GM23338 (cell line): ENCODE measurements at places on chromosomes 16 and 17. TPM values are rescaled to one million over a fixed set of nuclear protein-coding genes. Genes with fewer than 3 reads are reported as not detected.

DNA sequence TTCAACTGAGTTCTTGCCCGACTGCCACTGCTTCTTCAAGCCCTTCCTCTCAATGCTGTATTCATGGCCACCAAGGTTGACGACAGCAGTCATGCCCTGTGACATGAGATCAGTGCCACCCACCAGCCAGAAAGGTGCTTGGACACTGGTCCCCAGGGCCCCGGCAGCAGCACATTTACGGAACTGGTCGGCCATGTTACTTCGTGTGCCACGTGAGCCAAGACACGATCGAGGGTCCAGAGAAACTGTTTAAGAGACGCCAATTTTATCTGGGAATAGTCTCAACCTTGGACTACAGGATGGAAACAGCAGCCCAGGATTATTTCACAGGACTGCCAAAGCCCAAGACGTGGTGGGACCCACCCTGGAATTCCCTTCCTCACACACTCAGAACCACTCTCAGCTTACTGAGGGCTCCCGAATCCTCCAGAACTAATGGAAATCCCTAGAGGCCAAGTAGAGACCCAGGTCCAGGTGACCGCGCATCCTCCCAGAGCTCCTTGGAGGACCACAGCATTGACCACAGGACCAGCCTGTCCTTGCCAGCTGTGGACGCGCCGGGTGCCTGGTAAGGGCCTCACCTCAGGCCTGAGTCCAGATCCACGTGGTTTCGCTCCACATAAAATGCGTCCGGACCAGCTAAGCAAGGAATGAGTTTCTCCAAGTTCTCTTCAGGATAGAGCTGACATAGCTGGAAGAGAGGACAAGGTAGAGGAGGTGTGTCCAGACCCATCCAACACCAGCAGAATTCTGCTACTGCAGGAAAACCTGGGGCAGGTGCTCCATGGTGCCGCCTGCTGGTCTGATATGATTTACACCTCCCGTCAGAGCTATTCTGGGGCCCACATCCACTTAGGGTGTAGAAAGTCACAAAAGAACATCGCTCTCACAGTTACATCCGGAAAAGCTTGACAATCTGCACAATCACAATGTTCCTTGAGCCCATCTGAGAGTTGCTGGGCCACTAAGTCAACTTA, 28.2 kb downstream of the MAP1LC3B start:
- peak; percentile 49 for DNase-seq
- no peak overlapping the region for H3K4me3 ChIP-seq
- H3K36me3 ChIP-seq = peaks cover 3% of the 10 kb centered on the region; the same call in 1 of the 2 replicates
- no peaks in the 10 kb centered on the region for H3K27me3 ChIP-seq
- H3K4me1 ChIP-seq = peaks cover 7% of the 10 kb centered on the region

DNA sequence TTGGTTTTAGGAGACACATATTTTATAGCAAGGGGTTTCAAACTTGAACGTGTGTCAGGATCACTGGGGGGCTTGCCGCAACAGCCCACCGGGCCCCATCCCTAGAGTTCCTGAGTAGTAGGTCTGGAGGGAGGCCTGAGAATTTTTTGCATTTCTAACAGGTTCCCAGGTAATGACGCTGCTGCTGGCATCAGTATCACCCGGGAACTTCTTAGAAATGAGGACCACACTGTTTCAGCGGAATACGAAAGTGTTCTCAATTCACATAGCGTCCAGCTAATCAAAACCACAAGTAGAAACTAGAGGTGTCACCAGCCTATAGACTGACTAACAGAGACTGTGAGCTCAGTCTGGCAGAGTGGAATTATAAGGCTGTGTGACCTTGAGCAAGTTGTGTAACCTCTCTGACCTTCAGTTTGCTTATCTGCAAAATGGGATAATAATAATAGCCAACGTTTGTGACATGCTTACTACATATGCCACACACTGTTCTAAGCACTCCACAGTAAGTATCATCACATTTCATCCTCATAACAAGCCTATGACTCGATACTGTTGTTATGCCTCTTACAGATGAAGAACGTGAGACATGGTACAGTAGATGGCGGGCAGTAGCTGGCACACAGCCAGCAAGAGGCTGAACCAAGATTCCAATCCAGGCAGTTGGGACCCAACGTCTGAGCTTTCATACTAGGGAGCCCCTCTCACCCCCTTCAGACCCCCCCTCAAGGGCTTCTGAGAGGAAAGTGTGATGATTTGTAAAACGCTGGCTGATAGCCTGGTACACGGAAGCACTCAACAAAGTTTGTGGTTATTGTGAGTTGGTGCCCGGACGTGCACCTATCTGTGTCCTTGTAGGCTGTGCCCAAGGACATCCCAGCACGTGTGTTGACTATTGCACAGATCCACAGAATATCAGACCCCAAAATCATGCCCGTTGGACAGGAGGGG, 4.6 kb upstream of the ICAM2 start:
- no peaks in the 10 kb centered on the region for H3K36me3 ChIP-seq
- no peak overlapping the region for H3K27ac ChIP-seq
- no peaks in the 10 kb centered on the region for H3K4me1 ChIP-seq

GRCh38 chr17:50632637-50633036, 2.0 kb upstream of the ABCC3 start:
- peaks cover 20% of the 10 kb centered on the region for H3K4me1 ChIP-seq
- H3K27ac ChIP-seq = no peak overlapping the region
- H3K27me3 ChIP-seq = peaks cover 53% of the 10 kb centered on the region
- no peak for DNase-seq
- no peak overlapping the region for H3K4me3 ChIP-seq
- H3K36me3 ChIP-seq = no peaks in the 10 kb centered on the region

GRCh38 chr17:16593356-16594102, 24.5 kb upstream of the ZNF287 start:
- H3K36me3 ChIP-seq = no peaks in the 10 kb centered on the region; the same call in 1 of the 2 replicates
- DNase-seq = no peak
- H3K4me1 ChIP-seq = no peaks in the 10 kb centered on the region; the same call in 1 of the 2 replicates
- no peak overlapping the region for H3K4me3 ChIP-seq

GRCh38 chr17:67359960-67360791, 6.2 kb downstream of the PSMD12 start:
- H3K27me3 ChIP-seq = no peaks in the 10 kb centered on the region
- H3K4me3 ChIP-seq = no peak overlapping the region
- peaks cover 8% of the 10 kb centered on the region for H3K4me1 ChIP-seq

DNA sequence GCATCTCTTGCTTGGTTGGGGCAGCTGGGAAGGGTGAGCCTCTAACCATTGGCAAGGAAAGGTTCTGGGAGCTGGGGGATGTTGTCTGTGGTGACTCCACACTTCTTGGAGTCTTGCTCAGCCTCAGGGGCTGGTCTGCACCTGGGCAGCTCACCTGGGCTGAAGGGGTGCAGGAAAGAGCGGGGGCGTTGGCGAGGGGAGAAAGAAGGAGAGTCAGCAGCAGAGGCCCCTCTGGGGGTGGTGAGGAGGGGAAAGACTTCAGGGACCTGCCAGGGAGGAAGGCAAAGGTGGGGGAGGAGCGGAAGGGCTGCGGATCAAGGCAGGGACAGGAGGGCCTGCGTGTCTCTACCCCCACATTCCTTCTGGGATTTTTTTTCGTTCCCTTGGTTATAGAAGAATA, 47.7 kb downstream of the CCDC42 start:
- DNase-seq = peak; percentile 82
- peak overlapping the region; percentile 91 for H3K27ac ChIP-seq
- H3K4me1 ChIP-seq = peaks cover 17% of the 10 kb centered on the region
- peak overlapping the region; percentile 25; the same call in 1 of the 2 replicates for H3K4me3 ChIP-seq

- H3K27ac ChIP-seq = peak overlapping the region; percentile 98; the same call in 1 of the 2 replicates
- DNase-seq = peak; percentile 19
- peak overlapping the region; percentile 97 for H3K4me3 ChIP-seq
These were observed 684 bp upstream of the APPBP2 start for GRCh38 chr17:60526726-60527125.

DNA sequence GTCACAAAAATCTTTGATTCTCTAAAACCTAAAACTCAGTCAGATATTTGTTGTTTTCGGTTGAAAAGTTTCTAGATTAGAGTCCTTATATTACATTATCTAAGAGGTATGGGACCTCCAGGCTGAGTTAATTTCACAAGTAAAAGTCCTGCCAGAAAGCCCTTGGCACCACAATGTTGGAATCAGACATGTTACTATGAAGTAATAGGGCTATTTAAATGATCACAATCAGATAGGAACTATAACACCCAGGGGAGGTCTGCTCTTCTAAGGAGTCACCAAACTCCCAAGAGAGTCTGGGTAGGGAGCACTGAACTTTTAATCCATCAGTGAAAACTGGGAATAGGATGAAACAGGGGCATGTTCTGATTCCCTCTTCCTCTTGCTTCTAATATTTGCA, 54.2 kb downstream of the WIPI1 start:
- no peaks in the 10 kb centered on the region for H3K27me3 ChIP-seq
- H3K36me3 ChIP-seq = peaks cover 4% of the 10 kb centered on the region; the same call in 1 of the 2 replicates
- no peak overlapping the region for H3K4me3 ChIP-seq
- H3K4me1 ChIP-seq = no peaks in the 10 kb centered on the region

DNA sequence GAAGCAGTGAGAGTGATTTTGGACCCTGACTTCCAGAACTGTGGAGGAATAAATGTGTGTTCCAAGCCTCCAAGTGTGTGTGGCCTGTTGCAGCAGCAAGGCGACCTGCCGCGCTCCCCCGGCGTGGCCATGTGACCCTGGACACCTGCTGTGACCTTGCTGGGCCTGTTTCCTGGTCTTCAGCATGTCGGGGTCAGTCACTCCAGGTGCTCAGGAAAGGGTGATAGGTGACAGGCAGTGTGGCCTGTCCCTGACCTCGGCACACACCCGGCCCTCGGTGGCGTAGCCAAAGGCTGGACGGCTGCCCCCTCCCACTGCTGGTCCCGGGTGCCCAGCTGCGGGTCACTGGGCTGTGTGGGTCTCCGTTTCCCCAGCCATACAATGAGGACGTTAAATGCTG, 31.8 kb upstream of the ZNF469 start:
- H3K36me3 ChIP-seq = no peaks in the 10 kb centered on the region
- no peak overlapping the region for H3K4me3 ChIP-seq
- no peak overlapping the region for H3K27ac ChIP-seq
- H3K4me1 ChIP-seq = no peaks in the 10 kb centered on the region
- no peaks in the 10 kb centered on the region for H3K27me3 ChIP-seq

GRCh38 chr16:3349175-3349574, 6.5 kb upstream of the OR2C1 start:
- no peak overlapping the region for H3K4me3 ChIP-seq
- no peak for DNase-seq
- no peaks in the 10 kb centered on the region for H3K27me3 ChIP-seq
- no peak overlapping the region for H3K27ac ChIP-seq
- H3K4me1 ChIP-seq = no peaks in the 10 kb centered on the region
- no peaks in the 10 kb centered on the region for H3K36me3 ChIP-seq

DNA sequence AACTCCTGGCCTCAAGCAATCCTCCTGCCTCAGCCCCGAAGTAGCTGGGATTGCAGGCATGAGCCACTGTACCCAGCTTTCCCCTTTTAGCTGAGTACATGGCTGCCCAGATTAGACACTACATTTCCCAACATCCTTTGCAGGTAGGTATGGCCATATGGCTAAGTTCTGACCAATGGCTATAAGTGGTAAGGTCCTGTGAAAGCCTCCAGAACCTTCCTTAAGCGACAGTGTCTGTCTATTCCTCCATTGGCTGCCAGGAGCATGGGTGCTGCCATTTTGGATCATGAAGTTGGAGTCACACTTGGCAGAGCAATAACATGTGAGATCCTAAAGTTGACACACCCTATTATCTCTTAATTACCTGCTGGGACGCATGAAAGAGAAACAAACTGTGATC, 24.4 kb upstream of the CRHR1 start:
- peak; percentile 62 for DNase-seq
- no peaks in the 10 kb centered on the region for H3K27me3 ChIP-seq
- H3K4me3 ChIP-seq = no peak overlapping the region
- no peak overlapping the region for H3K27ac ChIP-seq
- no peaks in the 10 kb centered on the region for H3K4me1 ChIP-seq

GRCh38 chr16:1372292-1372950, 20.7 kb downstream of the GNPTG start:
- no peak overlapping the region for H3K27ac ChIP-seq
- no peaks in the 10 kb centered on the region for H3K36me3 ChIP-seq
- no peak overlapping the region for H3K4me3 ChIP-seq

- peak overlapping the region; percentile 41 for H3K4me3 ChIP-seq
- H3K27me3 ChIP-seq = no peaks in the 10 kb centered on the region
- H3K36me3 ChIP-seq = no peaks in the 10 kb centered on the region
- peak; percentile 83 for DNase-seq
These were observed 591 bp upstream of the TNFSF13 start for GRCh38 chr17:7557775-7558543.

GRCh38 chr16:85663891-85664321, 24.8 kb downstream of the GINS2 start:
- no peaks in the 10 kb centered on the region for H3K27me3 ChIP-seq
- no peak overlapping the region for H3K27ac ChIP-seq

- H3K27ac ChIP-seq = no peak overlapping the region
- H3K36me3 ChIP-seq = no peaks in the 10 kb centered on the region; the same call in 1 of the 2 replicates
- H3K27me3 ChIP-seq = no peaks in the 10 kb centered on the region
- H3K4me3 ChIP-seq = no peak overlapping the region
These were observed 197.2 kb upstream of the CHMP6 start for GRCh38 chr17:80794281-80795089.

DNA sequence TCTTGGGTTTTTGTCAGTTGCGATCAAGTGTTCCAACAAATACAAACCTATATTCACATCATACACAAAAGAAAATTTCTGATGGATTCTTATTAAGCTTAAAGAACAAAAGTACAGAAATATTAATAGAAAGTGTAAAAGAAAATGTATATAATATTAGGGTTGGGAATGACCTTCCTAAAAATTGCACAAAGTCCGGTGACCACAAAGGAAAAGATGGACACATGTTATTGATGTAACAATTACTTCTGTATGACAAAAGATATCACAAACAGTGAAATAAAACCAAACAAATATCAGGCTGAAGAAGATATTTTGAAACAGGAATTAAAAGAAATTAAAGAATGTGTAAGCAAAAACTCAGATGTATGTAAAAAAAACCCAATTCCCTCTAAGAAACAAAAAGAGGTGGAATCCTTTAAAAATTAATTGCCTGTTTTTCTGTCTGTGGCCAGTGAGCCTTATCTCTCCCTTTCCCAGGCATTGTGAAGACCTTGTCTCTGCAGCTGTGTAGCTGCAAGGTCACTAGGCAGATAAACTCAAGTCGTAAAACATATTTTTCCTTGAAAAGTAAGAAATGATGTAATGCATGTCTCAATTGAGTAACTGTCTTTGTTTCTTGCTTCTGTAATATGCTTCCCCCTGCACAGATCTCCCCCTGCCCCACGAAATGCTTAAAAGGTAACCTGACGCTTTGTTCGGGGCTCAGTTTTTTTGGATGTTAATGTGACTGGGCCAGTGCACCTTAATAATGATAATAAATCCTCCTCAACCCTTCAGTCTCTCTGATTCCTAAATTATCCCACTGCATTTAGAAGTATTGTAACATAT, 2.8 kb downstream of the ST6GALNAC1 start:
- no peaks in the 10 kb centered on the region for H3K27me3 ChIP-seq
- no peak for DNase-seq
- no peak overlapping the region for H3K4me3 ChIP-seq
- H3K4me1 ChIP-seq = peaks cover 14% of the 10 kb centered on the region
- H3K36me3 ChIP-seq = no peaks in the 10 kb centered on the region

CHRNE gene
- total RNA-seq = 0.23 and 1.2 TPM in 2 replicates

DEXI gene
- total RNA-seq = 56.5 and 58.2 TPM in 2 replicates

CHST5 gene
- not detected in 2 replicates for total RNA-seq

RANGRF gene
- 11.2 and 15.8 TPM in 2 replicates for total RNA-seq

HID1 gene
- total RNA-seq = 6.3 and 8.7 TPM in 2 replicates

MEAK7 gene
- total RNA-seq = 16.9 and 17.2 TPM in 2 replicates

PTX4 gene
- not detected in 2 replicates for total RNA-seq
